Renal pelvis (tissue), 12 donors: ENCODE measurements at places on chromosomes 2 and 18. TPM values are rescaled to one million over a fixed set of nuclear protein-coding genes. Genes with fewer than 3 reads are reported as not detected.

Gene RNF152
- 6.2 TPM for polyA plus RNA-seq

Gene MAP3K19
- polyA plus RNA-seq, result 0.36 TPM

Gene C2orf66
- polyA plus RNA-seq, result 0.31 TPM

Gene STPG4
- polyA plus RNA-seq, result 0.14 TPM

Gene COBLL1
- 160 TPM for polyA plus RNA-seq

Gene PSMA8
- polyA plus RNA-seq, result not detected

Gene PLEKHM3
- 13.9 TPM for polyA plus RNA-seq

Gene RAB11FIP5
- 45.1 TPM for polyA plus RNA-seq

Gene GREB1L
- 1.7 TPM for polyA plus RNA-seq

DNA sequence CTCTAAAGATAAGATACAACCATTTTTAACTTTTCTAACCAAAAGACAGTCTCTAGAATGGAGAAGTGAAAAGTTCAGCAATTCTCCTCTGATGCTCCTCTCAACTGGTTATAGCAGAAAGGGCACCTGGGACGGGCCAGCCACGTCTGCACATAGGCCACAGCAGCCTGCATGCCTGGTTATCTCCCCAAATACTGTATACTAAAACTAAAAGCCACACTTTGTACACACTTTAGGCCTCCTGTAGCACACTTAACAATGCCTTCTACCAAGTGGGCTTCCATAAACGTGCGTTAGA lies 179.1 kb downstream of the ANKRD44 start:
- no peak for DNase-seq

DNA sequence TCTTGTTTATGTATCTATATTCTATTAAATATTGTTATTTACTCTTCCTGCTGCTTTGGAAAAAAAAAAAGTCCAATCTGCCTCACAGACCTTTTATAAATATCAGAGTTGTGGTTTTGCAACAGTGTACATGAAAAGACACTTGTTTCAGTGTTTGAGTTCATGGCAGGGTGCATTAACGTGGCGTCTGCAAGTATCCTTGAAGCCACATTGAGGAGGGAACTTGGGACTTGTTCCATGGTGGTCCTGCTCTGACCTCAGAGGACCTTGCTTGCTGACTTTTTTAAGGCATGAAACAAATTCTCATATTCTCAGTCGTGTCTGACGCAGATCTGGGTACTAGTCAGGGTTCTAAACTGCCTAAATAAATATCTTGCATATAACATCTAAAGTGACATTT lies 55.1 kb downstream of the CRIM1 start:
- no peak for DNase-seq

DNA sequence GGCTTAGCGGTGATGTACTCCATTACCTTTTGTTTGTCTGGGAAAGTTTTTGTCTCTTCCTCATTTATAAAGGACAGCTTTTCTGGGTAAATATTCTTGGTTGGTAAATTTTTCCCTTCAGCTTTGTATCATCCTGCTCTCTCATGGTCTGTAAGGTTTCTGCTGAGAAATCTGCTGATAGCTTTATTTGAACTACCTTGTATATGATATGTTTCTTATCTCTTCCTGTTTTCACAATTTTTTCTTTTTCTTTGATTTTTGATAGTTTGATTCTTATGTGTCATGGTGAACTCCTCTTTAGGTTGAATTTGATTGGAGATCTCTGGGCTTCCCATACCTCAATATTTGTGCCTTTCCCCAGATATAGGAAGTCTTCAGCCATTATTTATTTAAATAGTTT lies 44.7 kb downstream of the MSTN start:
- no peak for DNase-seq

DNA sequence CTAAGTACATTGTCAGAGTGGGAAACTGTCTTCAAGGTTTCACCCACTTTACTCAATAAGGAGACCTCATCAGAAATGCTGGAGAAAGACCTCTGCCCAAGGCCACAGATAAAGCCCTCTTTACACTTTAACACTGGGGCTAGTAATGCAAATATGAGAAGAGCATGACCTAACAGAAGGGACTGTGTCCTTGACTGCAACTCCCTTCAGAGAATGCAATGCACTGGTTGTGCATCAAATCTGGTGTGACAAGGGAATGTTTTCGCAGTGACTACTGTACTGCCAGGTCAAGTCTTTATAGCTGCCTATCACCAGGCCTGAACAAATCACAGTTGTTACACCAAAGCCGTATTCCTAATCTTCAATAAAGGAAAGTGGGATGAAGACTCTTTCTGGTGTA lies 28.6 kb downstream of the CDH19 start:
- DNase-seq, result no peak

DNA sequence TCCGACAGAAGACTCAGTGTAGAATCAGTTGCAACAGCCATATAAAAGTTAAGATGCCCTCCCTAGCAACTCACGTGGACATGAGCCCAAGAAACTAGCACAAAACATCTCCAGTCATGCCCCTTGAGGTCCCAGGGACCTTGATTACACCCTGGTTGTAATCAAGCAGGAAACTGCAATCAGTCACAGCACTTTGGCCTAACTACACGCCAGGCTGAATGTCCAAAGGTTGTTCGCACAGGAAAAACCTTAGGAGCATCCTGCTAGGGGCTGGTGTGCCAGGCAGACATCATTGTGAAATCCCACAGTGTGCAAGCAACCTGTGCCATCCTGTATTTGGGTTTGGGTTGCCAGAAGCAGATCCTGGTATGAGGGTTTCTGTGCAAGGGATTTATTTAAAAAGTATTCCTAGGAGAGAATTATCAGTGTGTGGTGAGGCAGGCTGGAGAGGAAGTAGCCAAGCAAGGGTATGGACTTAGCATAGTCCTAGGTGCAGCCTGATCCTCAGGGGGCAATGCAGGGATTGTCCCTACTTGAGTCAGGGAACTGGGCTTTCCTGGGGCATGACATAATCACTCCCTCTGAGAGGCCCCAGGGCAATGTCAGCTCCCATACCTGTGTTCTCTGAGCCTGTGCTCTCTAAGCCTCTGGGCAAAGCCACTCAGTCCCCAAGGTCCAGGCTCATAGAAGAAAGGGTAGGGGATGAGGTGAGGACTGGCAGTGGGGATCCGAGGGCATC lies 17.8 kb upstream of the SULT1C2 start:
- DNase-seq, result no peak

DNA sequence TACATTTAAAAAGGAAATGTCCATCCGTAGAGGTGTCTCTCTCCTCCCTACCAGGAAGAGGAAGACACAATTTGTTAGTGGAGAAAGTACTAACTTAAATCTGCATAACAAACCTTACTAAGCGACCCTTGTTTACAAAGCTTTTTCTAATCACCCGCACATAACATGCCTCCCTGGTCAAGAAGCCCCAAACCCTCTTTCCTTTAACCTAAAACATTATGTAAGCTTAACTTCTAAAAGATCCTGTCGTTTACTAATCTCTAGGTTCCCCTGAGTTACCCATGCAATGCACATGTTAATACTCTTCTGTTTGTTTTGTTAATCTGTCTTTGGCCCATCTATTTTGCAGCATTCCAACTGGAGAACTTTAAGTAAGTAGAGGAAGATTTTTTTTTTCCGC lies 630.3 kb upstream of the NRXN1 start:
- no peak for DNase-seq

GRCh38 chr2:120439637-120440384 lies 93.9 kb downstream of the INHBB start:
- no peak for DNase-seq

GRCh38 chr2:221689140-221689539 lies 117.0 kb upstream of the EPHA4 start:
- no peak for DNase-seq

- DNase-seq, result no peak
Measured at GRCh38 chr2:235630718-235631296, 137.0 kb downstream of the AGAP1 start.
